ENCODE measurements at places on chromosomes 2 and 18.

GRCh38 chr2:217479566-217479965 is 523.2 kb downstream of the TNS1 start:
- DNase-seq = no peak

DNA sequence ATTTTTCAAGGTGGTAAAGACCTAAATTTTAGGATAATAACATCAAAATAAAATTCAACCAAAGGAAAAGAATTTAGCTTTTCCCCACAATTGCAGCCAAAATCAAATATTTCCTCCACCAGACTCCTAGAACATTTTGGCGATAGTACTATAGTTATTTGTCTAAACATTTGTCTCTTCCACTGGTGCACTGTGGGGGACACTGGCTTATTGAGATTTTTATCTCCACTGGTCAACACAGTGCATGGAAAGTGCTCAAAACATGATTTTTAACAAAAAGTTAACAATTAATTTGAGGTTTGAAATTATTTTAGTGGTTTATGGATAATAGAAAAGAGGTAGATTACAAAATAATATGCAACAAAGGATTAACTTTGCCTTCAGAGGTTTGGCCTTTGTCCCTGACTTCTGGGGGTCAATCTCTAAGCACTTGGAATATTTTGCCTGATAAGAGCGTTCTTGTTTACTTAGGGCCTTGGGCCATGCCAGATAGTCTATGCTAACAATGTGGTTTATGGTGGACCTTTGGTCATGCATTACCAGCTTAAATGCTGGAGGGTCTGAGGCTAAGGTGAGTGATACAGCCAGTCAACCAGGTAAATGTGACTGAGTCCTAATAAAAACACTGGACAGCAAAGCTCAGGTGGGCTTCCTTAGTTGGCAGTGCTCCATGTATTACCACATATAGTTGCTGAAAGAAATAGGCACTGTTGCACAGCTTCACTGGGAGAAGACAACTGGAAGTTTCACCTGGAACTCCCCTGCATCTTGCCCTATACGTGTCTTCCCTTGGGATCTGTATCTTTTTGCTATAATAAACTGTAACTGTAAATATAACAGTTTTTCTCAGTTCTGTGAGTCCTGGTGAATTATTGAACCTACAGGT is 67.2 kb upstream of the SATB2 start:
- DNase-seq = no peak

GRCh38 chr18:46678785-46679399 is 21.9 kb upstream of the LOXHD1 start:
- DNase-seq = no peak

DNA sequence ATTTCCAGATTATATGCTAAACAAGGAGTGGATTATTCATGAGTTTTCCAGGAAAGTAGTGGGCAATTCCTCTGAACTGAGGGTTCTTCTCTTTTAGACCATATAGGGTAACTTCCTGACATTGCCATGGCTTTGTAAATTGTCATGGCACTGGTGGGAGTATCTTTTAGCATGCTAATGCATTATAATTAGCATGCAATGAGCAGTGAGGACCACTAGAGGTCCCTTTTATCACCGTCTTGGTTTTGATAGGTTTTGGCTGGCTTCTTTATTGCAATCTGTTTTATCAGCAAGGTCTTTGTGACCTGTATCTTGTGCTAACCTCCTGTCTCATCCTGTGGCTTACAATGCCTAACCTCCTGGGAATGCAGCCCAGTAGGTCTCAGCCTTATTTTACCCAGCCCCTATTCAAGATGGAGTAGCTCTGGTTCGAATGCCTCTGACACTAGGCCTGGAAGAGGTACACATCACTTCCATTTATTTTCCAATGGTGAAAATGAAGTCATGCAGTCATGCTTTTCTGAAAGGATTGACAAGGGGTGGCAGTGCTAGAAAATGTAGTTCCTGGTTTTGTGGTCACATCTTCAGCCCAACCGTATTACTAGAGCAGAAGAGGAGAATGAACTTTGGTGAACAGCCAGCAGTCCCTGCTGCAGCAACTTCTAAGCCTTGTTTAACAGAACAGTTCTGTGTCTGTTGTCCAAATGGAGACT is 26.6 kb upstream of the ITGA4 start:
- no peak for DNase-seq

GRCh38 chr18:6712401-6712800 is 17.1 kb upstream of the ARHGAP28 start:
- DNase-seq = no peak

- no peak for DNase-seq
Observed at GRCh38 chr18:79882522-79883241, 68.8 kb downstream of the SLC66A2 start.

DNA sequence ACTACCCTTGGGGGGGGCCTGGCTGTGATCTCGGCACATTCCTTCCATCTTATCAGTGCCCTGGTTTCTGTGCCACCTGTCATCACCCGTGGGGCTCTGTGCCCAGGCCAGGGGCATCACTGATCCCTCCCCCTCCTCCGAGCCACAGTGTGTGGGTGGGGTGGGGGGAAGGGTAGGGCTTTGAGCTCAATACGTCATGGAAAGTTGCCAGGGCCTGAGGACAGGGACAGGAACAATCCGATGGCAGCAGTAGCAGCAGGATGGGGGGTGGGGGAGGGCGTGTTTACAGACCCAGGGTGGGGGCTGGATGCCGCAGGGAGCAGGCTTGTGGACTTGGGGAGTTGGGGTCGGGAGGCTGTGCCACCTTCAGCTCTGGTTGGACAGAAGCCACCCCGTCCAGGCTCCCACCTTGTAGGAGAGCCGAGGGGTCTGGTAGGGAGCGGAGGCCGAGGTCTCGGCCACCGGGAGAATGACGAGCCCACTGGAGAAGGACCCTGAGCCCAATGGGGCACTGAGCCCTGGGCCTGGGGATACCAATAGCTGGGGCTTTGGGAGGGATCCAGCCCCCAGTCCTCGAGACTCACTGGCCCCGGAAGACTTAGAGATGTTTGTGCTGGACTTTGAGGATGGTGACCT is 3.5 kb downstream of the SLC4A3 start:
- no peak for DNase-seq

- no peak for DNase-seq
Observed at GRCh38 chr2:33000986-33001385, 54.2 kb downstream of the LTBP1 start.

DNA sequence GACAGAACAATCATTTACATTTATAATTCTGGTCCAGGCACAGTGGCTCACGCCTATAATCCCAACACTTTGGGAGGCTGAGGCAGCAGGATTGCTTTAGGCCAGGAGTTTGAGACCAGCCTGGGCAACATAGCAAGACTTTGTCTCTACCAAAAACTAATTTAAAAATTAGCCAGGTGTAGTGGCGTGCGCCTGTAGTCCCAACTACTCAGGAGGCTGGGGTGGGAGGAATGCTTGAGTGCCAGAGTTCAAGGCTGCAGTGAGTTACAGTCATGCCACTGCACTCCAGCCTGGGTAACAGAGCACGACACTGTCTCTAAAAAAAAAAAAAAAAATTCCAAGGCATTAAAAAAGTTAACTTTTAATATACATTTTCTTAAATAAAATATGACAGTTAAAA is 88.1 kb downstream of the PLEKHM3 start:
- no peak for DNase-seq

- no peak for DNase-seq
Observed at GRCh38 chr2:172947461-172948153, 128.0 kb upstream of the MAP3K20 start.

DNA sequence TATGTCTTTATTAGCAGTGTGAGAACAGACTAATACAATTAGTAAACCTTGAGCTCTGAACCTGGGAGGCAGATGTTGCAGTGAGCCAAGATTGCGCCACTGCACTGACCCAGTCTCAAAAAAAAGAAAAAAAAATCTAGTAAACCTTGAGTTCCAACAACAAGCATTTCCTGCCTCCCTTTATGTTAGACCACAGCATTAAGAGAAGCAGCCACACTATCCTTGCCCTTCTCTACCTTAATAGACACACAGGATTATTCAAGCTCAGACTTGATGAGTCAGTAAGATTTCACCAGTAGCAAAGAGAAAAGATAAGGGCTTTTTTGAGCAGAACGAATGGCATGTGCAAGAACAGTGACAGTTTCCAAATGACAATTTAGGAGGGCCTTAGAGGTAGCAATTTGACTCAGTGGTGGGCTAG is 18.0 kb upstream of the GLS start:
- DNase-seq = no peak
